Esophagus muscularis mucosa (tissue), 4 donors: ENCODE measurements at places on chromosomes 1 and 21. TPM values are rescaled to one million over a fixed set of nuclear protein-coding genes. Genes with fewer than 3 reads are reported as not detected.

DNA sequence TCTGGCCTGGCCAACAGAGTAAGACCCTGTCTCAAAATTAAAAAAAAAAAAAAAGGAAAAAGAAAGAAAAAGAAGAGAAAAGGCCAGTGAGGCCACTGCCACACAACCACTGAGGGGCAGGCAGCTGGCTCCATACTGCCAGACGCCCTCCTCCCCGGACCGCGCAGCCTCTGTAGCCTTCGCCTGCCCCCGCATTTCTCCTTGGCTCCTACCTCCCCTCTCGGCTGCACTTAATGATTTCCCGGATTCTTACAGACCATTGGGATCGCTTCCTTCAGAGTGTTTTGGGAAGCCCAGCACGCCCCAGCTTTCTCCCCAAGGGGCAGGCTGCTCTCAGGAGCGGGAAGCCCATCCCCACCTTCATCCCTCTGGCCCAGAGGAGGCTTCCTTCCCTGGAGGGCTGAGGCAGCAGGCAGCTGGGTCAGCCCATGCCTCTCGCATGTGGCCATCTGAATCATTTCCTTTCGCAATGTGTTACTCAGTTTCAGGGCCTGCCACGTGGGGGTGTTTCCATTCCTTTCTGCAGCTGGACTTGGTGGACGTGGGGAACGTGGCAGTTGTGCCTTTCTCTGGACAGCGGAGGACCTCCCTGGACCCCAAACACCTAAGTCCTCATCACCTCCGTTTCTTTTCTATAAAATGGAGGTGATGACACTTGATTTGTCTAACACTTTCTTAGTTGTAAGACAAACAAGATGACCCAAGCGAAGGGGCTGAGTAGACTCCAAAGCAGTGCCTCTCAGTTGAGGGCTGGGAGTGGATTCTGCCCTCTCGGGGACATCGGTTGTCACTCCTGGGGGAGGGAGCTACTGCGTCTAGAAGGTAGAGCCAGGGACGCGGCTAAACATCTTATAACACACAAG is 2.3 kb downstream of the SLC2A5 start:
- DNase-seq = no peak
- no peaks in the 10 kb centered on the region for H3K36me3 ChIP-seq
- peak overlapping the region; percentile 86 for H3K27ac ChIP-seq
- H3K27me3 ChIP-seq = no peaks in the 10 kb centered on the region

DNA sequence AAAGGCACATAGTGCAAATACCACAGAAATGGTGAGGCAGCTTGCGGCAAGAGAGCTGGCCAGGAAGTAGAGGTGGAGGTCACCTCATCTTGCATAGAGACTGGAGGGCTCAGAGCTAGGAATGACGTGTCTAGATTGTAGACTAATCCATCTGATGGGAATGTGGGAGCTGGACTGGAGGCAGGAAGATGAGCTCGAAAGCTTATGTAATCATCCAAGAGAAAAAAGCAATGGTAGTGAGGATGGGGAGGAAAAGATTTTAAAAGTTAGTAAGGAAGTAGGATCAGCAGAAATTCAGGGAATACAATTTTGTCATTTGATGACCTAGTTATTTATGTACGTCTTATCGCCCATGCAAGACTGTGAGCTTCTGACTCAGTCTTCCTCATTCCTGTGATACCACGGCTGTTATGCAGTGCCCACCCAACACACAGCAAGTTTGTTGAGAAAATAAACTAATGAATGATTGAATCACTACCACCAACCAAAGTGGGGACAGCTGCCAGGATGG is 123.9 kb downstream of the RRAGC start:
- H3K27me3 ChIP-seq = no peaks in the 10 kb centered on the region
- no peaks in the 10 kb centered on the region for H3K36me3 ChIP-seq
- no peak overlapping the region for H3K27ac ChIP-seq
- H3K4me3 ChIP-seq = no peak overlapping the region

- peaks cover 10% of the 10 kb centered on the region for H3K4me1 ChIP-seq
- no peaks in the 10 kb centered on the region for H3K27me3 ChIP-seq
Observed at GRCh38 chr1:45922813-45923212, 119.4 kb downstream of the MAST2 start.

DNA sequence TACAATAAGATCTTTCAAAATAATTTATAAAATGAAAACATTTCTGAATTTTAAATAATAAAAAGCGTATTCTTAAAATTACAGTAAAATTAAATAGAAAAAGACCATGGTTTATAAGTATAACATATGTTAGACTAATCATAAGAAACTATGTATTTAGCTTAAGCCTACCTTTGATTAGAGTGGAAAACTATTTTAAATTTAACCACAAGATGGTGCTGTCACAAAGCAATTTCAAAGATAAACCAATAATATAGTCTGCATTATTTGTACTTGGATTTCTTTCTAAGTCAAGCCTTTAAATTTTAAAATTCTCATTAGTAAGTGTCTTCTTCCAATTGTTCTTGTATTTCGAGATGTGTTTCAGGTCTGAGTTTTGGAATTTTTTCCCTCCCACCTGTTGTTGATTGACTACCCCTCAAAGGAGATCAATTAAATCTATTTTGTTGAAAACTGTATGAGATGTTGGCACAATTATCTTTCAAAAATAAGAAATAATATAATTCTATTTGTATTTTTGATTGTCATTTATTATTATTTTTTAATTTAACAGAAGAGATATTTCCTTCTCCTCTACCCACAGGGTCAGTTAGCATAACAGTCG is 459.8 kb downstream of the KCNT2 start:
- H3K27ac ChIP-seq = no peak overlapping the region
- no peaks in the 10 kb centered on the region for H3K4me1 ChIP-seq
- H3K27me3 ChIP-seq = no peaks in the 10 kb centered on the region

- H3K27me3 ChIP-seq = peaks cover 23% of the 10 kb centered on the region
- no peaks in the 10 kb centered on the region for H3K36me3 ChIP-seq
- DNase-seq = no peak
- no peak overlapping the region for H3K27ac ChIP-seq
- H3K4me1 ChIP-seq = peaks cover 5% of the 10 kb centered on the region
Observed at GRCh38 chr1:27876341-27877114, 4.2 kb downstream of the THEMIS2 start.

GRCh38 chr1:156246241-156246780 is 1.5 kb downstream of the PAQR6 start:
- DNase-seq = no peak
- H3K4me3 ChIP-seq = no peak overlapping the region
- no peak overlapping the region for H3K27ac ChIP-seq
- peaks cover 35% of the 10 kb centered on the region for H3K4me1 ChIP-seq
- peaks cover 33% of the 10 kb centered on the region for H3K36me3 ChIP-seq

GRCh38 chr1:32138965-32139364 is 31.1 kb downstream of the KPNA6 start:
- no peaks in the 10 kb centered on the region for H3K36me3 ChIP-seq
- H3K27me3 ChIP-seq = no peaks in the 10 kb centered on the region
- H3K27ac ChIP-seq = no peak overlapping the region

GRCh38 chr1:230205719-230206198 is 138.7 kb downstream of the GALNT2 start:
- no peaks in the 10 kb centered on the region for H3K27me3 ChIP-seq
- H3K27ac ChIP-seq = no peak overlapping the region
- DNase-seq = peak; percentile 90
- peaks cover 6% of the 10 kb centered on the region for H3K36me3 ChIP-seq
- no peak overlapping the region for H3K4me3 ChIP-seq

DNA sequence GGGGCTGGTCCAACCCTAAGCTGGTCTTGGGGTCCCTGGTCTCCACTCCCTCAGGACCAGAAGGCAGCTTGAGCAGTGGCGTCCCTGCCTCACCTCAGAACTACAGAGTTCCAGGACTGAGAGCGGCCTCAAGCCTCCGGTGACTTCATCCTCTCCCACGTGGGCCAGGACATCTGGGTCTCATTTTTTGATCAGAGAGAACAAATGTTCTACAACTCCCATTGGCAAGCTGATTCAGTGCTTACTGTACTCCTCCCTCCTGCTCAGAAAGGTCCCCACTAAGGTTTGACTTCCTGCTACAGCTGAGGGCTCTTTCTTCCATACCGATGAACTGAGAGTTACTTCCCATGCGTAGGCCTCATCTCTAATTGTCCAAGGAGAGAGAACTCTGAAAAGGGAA is 78.5 kb downstream of the PLXNA2 start:
- peak overlapping the region; percentile 16 for H3K27ac ChIP-seq
- H3K4me1 ChIP-seq = peaks cover 69% of the 10 kb centered on the region
- no peaks in the 10 kb centered on the region for H3K36me3 ChIP-seq
- no peaks in the 10 kb centered on the region for H3K27me3 ChIP-seq

GRCh38 chr1:203335503-203335902 is 15.4 kb downstream of the FMOD start:
- H3K27ac ChIP-seq = peak overlapping the region; percentile 67
- DNase-seq = no peak
- H3K36me3 ChIP-seq = no peaks in the 10 kb centered on the region
- peaks cover 20% of the 10 kb centered on the region for H3K4me1 ChIP-seq
- no peaks in the 10 kb centered on the region for H3K27me3 ChIP-seq
- no peak overlapping the region for H3K4me3 ChIP-seq

DNA sequence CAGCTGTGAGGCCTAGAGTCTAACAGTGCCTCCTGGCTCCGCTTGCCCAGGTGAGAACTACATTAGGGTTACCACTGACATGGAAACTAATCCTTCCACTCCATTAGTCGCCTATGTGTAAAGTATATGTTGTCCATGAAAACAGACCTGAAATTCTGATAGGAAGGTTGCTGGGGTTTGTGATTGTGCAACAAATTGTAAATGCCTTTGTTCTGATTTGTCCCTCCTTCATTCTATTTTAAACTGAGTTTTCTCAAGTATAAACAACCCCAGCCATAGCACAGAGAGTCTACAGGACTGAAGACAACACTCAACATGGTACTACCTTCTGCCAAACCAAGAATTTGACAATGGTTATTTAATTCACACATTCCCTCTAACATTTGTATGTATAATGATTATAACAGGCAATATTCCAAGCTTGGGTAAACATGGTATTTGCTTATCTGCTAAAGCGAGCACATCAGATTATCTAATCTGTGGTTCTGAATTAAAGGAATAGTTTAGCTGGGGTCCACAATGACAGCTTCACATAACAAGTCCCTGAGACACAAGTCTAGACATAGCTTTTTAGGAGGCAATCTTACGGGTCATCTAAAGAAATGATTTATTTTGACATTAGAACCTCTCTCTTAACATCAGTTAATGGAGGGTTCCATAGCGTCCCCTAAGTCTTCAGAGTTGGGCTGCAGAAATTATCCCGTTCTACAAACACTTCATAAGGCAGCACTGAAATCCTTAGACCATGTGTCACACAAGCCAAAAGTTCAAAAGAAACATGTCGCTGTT is 633.0 kb downstream of the SMYD3 start:
- H3K4me3 ChIP-seq = no peak overlapping the region
- H3K36me3 ChIP-seq = no peaks in the 10 kb centered on the region
- no peaks in the 10 kb centered on the region for H3K27me3 ChIP-seq
- H3K27ac ChIP-seq = peak overlapping the region; percentile 62
- peaks cover 22% of the 10 kb centered on the region for H3K4me1 ChIP-seq

DNA sequence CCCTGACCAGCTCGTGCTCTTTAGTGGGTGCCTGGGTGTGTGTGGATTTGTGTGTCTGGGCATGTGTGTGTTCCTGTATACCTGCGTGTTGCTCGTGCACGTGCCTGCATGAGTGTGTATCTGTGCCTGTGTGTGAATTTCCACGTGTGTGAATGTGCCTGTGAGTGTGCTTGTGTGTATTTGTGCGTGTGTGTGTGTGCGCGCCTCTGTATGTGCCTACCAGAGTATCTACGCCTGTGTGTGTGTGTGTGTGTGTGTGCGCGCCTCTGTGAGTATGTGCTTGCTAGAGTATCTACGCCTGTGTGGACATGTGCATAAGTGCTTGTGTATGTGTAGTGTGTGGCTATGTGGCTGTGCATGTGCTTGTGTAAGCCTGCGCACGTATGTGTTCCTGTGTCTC is 691 bp upstream of the SELENBP1 start:
- peaks cover 52% of the 10 kb centered on the region for H3K4me1 ChIP-seq
- no peaks in the 10 kb centered on the region for H3K27me3 ChIP-seq
- DNase-seq = no peak
- peaks cover 8% of the 10 kb centered on the region for H3K36me3 ChIP-seq
- H3K4me3 ChIP-seq = no peak overlapping the region

- H3K4me3 ChIP-seq = no peak overlapping the region
- H3K27me3 ChIP-seq = no peaks in the 10 kb centered on the region
- no peaks in the 10 kb centered on the region for H3K4me1 ChIP-seq
- DNase-seq = no peak
Observed at GRCh38 chr21:18384771-18385170, 18.8 kb downstream of the TMPRSS15 start.

DNA sequence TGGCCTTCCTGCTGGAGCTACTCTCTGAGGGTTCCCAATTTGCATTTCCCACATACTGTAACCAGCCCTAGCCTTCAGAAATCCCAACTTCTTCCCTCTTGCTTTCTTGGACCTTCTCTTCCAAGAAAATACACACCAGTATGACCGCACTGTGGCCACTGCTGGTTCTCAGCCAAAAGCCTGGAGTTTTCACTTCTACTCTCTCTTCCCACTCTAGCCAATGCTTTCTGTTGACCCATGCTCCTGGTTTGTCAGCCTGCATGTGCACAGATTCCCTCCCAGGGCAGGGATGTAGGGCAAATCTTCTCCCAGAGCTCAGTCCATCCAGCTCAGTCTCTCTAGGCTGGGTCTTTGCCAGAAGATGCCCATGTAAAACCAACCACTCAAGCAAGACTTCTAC is 664 bp downstream of the SLAMF1 start:
- no peak overlapping the region for H3K4me3 ChIP-seq
- DNase-seq = peak; percentile 68
- H3K27ac ChIP-seq = no peak overlapping the region

DNA sequence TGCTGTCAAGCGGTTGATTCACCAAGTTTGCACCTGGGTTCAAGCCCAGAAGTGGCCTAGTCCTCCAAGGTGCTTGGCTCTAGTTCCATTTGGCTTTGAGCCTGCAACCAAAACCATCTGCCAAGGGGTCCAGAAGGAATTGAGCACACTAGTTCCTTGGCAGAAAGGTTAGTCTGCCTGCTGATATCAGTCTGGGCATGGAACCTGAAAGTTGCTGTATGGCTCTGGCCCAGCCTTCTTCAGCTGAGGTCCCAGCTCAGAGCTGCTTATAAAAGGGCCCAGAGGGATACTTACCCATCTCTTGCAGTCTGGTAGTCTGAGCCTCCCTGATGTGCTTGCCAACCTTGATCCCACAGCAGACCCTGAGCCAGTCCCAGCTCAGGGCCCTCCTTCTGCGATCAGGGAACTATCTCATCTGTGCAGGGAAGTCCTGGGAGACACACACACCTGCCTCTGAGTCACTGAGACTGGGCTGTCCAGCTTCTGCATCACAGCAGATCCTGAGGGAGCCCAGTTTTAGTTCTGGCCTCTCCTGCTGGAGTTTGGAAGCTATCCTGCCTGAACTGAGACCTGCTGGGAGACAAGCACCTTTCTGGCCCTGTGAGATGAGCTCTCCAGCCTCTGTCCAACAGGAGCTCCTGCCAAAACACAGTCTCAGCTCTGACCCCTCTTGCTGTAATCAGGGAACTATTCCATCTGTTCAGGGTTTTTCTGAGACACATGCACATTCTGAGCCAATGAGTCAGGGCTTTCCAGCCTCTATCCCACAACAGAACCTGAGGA is 75.8 kb downstream of the CTH start:
- H3K27me3 ChIP-seq = no peaks in the 10 kb centered on the region
- no peak overlapping the region for H3K4me3 ChIP-seq
- no peak overlapping the region for H3K27ac ChIP-seq
- no peaks in the 10 kb centered on the region for H3K36me3 ChIP-seq
- DNase-seq = no peak

The UBIAD1 gene
- total RNA-seq = 12.9 TPM

The KLHL17 gene
- 3.7 TPM for total RNA-seq

The CD247 gene
- not detected for total RNA-seq

The FCRL6 gene
- not detected for total RNA-seq

The PAQR7 gene
- 9.3 TPM for total RNA-seq

The METTL13 gene
- total RNA-seq = 19.9 TPM

The CELA3A gene
- not detected for total RNA-seq
